Urinary bladder (tissue), 4 donors: ENCODE measurements at places on chromosomes 2 and 18. TPM values are rescaled to one million over a fixed set of nuclear protein-coding genes. Genes with fewer than 3 reads are reported as not detected.

ALPI gene
- total RNA-seq, result not detected

HRH4 gene
- 0.26 TPM for total RNA-seq

CNGA3 gene
- 0.85 TPM for total RNA-seq

MOGAT1 gene
- total RNA-seq, result not detected

GRCh38 chr18:44857744-44858491 lies 177.2 kb downstream of the SETBP1 start:
- no peak for DNase-seq

- no peak for DNase-seq
Measured at GRCh38 chr2:85266146-85267041, 61.4 kb downstream of the TGOLN2 start.

DNA sequence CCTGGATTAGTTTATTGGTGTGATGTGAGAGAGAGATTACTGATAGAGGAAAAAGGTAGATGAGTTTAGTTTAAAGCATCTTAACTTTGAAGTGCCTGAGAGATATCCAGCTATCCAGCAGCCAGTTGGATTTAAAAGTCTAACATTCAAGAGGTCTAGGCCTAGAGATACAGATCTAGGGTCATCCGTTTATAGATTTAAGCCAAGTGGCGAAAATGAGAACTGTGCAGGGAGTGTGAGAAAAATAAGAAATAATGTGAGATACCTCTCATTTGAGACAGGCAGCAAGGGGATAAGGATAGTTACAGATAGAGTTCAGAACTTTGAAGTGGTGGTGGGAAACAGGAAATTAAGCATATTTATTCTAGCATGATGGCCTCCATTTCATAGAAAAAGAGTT lies 5.3 kb upstream of the ORC2 start:
- DNase-seq, result no peak

GRCh38 chr2:68253219-68254068 lies 1.1 kb upstream of the PPP3R1 start:
- peak; percentile 45 for DNase-seq

DNA sequence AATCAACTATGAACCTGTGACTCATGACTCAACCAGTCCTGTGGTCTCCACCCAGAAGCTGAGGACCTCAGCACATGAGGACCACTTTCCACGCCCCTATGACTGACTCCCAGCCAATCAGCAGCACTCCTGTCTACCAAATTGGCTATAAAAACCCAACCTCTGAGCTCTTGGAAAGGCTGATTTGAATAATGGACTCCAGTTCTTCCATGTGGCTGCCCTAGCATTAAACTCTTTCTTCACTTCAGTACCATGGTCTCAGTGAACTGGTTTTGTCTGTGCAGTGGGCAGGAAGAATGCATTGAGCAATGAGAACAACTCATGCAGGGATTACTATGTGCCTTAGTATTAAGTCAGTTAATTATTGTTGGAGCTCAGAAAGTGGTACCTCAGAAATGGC lies 78.3 kb downstream of the CMPK2 start:
- no peak for DNase-seq

DNA sequence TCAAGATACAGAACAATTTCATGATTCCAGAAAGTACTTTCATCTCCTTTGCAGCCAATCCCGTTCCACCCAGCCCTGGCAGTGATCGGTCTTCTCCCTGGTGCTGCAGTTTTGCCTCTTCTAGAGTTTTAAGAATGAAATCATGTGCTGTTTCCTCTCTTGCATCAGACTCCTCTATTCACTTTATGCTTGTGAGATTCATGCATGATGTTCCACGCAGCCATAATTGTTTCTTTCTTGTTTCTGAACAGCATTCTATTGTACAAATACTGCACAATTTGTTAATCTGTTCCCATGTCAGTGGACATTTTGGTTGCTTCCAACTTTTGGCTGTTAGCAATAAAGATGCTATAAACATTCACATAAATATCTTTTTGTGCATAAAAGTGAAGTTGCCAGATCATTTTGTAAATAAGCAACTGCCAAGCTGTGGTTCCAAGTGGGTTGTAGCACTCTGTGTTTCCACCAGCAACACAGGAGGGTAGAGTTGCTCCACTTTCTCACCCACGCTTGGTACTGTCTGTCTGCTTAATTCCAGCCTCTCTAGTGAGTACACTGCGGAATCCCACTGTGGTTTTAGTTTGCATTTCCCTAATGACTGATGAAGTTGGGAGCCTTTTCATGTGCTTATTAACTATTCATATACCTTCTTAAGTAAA lies 104.5 kb downstream of the TWIST2 start:
- no peak for DNase-seq

DNA sequence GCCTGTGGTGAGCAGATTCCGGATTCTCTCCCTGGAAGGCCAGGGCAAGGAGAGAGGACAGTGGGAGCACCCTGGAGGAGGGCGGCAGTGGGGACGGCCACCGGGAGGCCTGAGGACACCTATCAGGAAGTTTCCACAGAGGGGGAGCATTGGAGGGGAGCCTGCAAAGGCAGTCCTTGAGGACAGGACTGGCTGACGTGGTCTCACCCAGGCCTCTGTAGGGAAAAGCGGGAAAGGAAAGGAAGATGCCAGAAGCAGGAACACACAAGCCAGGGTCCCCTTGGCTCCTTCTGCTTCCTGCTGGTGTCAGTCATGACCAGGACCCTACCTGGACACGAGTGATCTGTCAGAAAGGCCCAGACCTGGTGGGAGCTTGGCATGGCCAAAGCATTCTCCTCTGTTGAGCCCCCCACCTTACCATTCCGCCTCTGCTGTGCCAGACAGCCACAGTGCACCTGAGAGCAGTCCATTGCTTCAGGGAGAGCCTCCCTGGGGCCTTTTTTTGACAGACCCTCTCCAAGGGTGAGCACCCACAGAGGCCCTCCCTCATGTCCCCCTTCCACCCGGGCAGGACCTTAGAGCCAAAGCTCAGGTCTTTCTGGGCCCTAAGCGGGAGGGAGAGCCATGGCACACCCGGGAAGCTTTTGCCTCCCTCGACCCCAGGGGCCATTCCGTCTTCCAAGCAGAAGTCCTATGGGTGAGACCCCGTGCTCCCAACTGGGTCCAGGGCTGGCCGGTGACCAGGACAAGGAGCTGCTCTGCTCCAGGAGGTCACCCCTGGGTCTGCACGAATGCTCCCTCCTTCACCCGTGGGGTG lies 333.1 kb downstream of the DYSF start:
- no peak for DNase-seq

DNA sequence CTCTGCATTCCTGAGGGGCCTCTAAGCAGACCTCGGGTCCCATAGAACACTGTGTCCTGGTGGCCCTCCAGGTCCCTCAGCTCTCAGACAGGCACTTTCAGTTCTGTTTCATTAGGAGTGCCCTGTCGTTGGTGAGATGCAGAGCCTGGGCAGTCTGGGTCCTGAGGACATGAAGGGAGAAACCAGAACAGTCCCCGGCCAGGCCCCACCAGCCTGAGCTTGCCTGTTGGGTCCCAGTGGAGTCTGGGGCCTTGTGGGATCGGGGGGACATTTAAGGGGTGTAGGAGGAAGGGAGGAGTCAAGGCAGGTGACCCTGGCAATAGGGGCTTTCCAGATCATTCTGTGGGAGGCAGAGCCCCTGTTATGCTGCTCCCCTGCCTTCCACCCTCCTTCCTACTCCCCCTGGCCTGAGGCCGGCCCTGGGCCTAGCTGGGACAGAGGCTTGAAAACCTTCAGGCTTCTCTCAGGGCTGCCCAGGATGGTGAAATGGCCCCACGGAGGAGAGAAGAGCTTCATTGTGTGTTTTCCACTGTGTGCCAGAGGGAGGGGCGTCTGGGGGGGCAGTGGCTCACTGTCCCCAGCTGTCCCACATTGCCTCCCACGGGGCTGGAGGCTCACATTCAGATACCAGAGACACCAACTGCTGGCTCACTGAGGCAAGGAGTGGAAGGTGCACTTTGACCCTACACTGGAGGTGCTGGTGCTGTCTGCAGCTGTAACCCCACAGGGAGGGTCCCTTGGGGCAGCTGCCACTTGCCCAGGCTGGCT lies 26.6 kb upstream of the CATIP start:
- DNase-seq, result no peak

- no peak for DNase-seq
Measured at GRCh38 chr2:146523196-146523595, 1321.6 kb upstream of the ACVR2A start.

DNA sequence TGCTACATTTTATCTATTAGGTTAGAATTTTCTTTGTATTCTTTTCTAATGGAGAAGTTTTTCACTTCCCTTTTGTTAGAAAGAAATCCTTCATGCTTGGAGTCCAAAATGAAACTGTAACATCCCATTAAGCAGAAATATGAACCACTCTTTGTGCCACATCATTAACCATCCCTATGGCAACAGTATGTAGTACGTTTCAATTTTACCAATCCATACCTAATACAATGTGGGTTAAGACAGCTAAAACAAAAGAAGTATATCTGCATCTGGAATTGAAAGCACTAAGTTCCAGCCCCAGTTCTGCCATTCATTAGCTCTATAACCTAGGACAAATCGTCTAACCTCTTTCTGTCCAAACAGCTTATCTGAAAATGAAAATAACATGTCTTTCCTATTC lies 409.2 kb upstream of the SPHKAP start:
- DNase-seq, result no peak

- DNase-seq, result no peak
Measured at GRCh38 chr2:42979870-42980763, 187.7 kb upstream of the HAAO start.

GRCh38 chr2:48016225-48017019 lies 110.1 kb upstream of the FBXO11 start:
- no peak for DNase-seq

DNA sequence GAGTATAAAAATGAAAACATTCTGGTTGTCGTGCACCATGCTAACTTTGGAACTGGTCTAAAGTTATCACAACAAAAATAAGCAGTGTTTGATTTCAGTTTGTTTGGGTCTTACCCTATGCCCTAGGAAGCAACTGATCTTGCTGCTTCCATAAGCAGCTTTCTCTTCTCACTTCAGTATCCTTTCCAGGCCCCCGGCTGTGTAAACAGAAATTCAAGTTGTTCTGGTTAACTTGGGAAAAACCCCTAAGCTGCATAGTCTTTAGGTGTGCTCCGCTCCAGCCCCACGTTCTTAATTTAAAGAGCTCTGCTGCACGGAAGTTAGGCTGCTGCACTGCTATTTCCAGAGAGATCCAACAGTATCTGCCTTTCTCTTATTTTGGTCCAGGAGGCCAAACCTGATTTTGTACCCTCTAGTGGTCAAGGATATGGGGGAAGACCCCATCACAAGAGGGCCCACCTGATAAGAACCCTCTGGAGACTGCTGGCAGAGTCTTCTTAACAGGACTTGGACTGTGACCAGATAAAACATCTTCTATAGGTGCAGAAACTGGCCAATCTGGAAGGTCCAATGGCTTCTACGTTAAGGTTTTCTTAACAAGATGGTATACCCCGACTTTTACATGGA lies 69.1 kb downstream of the FEZ2 start:
- DNase-seq, result no peak

DNA sequence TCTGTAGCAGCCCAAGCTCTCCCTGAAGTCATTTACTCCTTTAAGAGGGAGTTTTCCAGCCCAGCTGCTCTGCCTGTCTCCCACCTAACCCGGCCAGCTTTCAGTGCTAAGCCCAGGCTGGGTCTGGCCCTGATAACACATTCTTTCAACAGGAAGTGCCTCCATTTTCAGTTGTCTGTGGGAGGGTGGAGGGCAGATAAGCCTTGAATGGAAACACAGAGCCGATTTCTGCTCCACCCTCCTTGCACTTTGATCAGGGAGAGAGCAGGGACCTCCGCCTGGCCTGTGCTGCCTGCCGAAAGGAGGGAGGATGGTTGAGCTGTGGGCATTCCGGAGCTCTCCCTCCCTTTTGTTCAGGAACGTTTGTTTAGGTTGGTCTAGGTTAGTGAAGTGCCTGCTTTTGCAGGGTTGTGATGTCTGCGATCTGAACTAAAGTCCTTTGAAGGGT lies 24.8 kb downstream of the GATA6 start:
- DNase-seq, result no peak

GRCh38 chr2:231009236-231009919 lies 13.5 kb downstream of the SPATA3 start:
- DNase-seq, result no peak

DNA sequence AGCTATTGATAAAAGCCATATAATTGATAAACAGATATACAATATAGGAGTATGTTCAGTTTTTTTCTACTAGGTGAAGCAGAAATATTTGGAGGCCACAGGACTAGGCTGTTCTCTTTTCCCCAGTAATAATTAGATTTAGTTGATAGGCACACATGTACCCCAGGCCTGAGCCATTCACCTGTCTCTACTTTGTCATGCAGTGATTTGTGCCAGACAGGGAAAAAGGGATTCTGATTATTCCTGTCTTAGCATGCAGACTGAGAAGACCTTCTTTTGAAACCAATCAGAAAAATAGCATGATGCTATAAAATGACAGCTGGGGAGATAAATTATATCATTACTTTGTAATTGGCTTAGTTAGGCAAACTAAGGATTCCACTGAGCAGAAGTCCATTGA lies 94.3 kb downstream of the DOCK10 start:
- no peak for DNase-seq

DNA sequence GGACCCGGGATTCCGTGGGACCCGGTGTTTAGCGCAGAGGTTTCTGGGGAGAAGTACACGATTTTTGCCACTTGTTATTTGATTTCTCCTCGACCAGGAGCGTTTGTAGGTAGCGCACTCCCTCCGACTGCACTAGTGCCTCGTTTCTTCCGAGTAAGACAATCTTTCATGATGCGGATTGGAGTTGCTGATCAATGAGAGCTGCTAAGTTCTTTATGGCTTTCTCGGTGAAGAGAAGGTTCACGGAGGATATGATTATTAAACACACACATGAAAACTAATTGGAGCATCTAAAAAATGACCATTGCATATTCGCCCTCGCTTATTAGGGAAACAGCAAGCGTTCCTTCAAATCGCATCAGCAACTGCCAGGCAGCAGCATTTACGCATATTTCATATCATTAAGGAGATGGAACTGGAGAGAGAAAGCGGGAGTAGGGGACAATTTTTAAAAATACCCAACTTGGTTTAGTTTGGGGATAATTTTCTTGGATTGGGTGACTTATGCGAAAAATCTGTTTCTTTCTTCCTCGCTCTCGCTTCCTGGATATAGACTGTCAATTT lies 616 bp downstream of the EML6 start:
- no peak for DNase-seq

GRCh38 chr2:206984206-206984605 lies 44.9 kb downstream of the CPO start:
- no peak for DNase-seq

DNA sequence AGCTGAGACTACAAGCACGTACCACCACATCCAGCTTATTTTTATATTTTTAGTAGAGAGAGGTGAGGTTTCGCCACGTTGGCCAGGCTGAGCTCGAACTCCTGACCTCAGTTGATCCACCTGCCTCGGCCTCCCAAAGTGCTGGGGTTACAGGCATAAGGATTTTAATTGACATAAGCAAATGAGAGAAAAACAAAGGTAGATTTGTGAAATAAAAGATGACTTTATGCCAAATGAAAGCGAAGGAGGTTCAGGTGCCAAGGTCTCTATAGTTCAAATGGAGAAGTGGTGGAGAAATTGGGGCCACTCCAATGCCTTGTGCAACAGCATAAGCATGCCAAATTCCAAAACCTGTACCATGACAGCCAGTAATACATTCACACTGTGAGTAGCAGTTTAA lies 180.6 kb downstream of the MREG start:
- no peak for DNase-seq

- no peak for DNase-seq
Measured at GRCh38 chr18:25467226-25467987, 115.4 kb upstream of the ZNF521 start.
